ENCODE measurements at places on chromosomes 4 and X.

GRCh38 chr4:175109933-175110332 lies 191.8 kb downstream of the ADAM29 start:
- DNase-seq, result no peak

DNA sequence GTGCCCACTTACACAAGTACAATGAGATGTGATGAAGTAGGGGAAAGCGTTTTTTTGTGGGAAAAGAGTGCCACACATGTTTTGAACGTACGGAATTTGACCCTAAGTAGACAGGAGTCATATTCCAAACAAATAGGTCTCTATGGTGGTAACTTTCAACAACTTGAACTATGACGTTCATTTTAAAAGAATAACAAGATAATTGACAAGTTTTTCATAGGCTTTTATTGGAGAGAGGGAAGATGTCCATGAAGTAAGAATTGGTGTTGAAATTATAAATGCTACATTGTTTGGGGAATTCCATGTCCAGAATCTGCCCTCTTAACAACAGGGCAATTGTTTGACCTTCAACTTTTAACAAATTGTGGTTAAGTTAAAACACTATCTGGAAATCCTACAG lies 126.5 kb downstream of the GASK1B start:
- no peak for DNase-seq

GRCh38 chrX:23372220-23372902 lies 37.7 kb downstream of the PTCHD1 start:
- no peak for DNase-seq

DNA sequence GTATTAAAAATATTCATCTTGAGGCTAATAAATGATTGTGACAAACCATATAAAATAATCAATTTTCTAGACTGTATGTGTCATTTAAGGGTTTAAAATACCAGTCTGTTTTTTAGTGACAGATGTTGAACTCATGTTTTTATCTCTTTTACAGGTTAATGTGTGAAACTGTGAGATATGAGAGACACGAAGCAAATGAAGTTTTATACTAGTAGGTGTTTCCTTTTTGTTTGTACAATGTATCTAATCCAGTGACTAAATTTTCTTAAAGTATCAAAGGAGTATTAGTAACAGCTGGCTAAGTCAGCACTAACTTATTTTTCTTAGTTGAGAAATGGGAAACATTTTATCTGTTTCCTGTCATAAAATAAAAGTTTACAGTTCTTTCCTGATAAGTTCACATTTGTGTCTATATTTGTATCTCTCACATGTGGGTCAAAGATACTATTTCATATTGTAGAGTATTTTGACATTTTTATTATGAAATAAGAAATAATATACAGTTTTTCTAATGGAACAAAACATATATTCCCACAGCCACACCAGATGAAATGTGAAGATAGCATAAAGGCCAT lies 90.3 kb downstream of the RAPGEF2 start:
- no peak for DNase-seq

DNA sequence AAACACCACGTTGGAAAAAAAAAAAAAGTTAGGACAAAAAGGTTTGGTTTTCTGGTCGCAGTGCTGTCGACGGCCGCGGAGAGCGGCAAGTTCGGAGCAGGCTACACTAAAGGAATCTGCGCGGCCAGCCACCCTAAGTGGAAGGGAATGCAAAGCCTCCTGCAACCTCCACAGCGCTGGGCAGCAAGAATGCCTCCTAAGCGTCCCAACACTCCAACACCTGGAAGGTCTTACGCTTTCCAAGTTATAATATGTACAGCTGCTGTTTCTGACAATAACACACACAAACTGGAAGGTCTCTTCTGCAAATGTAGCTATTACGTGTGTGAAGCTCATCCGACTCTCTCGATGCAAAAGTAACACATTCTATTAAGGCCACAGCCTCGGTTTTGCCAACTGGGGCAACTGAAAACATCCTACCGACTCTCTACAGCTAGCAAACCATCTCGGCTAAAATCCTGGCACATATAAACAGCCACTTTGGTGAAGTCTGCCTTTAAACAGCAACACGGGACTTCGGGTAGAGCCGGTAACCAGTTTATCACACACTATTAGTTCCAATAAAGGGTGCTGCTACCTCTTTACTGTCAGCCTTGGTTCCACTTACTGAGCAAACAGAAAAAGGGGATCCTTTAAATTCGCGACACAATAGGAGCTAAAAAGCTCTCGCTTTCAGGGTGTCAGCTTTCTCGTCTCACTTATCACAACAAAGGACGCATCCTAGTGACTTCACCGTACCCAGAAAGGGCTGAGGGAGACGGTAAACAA lies 895 bp downstream of the SMIM14 start:
- no peak for DNase-seq

DNA sequence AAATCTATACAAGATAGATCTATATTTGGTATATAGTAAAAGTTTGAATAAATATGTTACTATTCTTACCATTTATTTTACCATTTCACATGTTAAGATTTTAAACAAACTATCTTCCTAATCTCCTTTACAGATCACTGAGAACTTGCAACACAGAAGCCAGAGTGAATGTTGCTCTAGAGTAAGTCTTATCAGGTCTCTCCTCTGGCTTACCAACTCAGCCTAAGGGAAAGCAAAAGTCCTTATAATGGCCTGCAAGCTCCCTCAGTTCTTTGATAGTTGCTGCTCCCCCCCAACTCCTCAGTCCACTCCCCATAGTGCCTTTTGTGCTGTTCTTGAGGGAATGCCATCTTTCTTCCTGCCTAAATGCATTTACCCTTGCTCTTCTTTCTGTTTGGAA lies 25.7 kb upstream of the SLC7A11 start:
- DNase-seq, result no peak

DNA sequence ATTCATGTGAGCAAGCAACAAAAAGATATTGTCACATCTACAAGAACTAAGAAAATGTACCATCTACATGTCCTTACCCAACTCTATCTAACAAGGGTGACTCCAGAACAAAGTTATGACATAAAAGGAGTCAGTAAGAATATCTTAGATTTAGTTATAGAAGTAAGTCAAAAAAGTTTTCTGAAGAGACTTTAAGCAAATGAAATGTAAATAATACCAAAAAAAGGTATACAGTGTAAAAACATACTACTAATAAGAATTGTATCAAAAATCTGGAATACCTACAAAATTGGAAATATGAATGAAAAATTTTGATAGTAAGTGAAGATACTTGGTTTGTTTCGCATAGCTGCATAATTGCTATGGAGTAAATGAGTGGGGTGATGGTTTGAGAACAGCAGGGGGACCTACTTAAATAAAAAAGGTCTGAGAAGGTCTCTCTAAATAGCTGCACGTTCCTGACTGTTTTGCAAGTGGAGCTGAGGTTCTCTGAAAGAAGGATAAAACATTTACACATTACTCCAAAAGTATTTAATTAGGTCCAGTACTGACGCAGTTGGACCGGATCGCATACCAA lies 51.0 kb upstream of the ENPP6 start:
- DNase-seq, result no peak

- no peak for DNase-seq
Observed at GRCh38 chr4:83631066-83631465, 95.2 kb downstream of the GPAT3 start.

DNA sequence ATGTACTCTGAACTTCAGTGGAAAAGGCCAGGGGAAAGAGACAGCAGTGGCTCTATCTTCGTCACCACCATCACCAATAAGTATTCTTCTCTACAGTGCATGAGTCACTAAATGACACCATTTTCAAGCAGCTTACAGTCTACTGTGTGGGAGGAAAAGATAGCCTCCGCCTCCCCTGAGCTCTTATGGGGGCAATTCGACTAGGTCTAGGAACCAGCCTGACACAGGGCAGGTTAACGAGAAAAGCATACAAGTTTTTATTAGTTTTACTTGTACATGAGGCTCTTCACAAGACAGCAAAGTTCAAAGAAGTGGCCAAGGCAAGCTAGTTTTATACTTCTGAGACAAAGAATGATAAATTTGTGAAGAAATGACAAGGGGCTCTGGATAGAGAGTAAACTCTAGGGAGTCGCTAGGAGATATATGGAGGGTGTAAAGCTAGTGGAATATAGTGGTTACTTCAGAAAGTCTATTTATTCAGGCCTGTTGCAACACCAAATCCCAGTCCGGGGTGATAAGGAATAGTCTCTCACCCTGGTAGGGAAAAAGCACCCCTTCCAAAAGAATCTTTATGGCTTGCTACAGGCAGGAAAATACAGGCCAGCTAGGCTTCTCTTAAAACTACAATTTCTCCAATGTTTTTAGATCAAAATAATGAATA lies 49.7 kb downstream of the SCD5 start:
- no peak for DNase-seq

GRCh38 chr4:70632028-70632427 lies 3.5 kb downstream of the ENAM start:
- no peak for DNase-seq

DNA sequence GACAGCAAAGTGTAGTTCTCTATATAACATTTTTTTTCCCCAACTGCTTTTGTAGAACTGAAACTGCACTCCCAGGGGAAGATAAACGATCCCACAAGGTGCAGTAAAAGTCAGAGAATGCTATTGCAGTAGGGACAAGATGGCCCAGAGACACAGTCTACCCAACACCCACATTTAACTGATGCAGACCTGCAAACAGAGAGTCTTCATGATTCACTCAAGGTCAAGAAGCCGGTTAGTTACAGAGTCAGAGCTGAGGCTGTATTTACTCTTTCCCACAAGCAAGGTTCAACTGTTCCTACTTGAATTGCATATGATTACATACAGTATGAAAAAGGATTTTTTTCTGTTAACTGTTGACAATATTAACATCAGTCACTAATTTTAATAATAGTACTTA lies 654.6 kb downstream of the IL1RAPL1 start:
- DNase-seq, result no peak

GRCh38 chrX:11381464-11381863 lies 88.3 kb downstream of the AMELX start:
- DNase-seq, result no peak

GRCh38 chr4:176781739-176782100 lies 11.0 kb downstream of the VEGFC start:
- DNase-seq, result no peak

GRCh38 chrX:101397779-101398178 lies 7.0 kb downstream of the RPL36A start:
- no peak for DNase-seq

DNA sequence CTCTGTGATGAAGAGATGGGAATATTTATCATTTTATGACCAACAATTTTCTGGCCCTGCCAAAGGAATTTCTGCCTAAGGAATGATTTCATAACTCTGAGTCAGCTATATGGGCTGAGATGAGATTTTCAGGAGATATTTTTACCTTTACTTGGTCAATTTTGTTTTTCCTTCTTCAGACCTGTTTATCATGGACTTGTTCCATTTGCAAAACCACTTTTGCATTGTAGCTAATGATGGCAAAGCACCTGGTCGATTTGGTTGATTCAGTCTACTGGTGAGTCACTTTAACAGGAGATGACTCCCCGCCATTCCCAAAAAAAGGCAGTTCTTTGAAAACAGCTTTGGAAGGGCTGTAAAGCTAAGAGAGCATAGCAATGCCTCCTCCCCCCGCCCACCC lies 53.3 kb downstream of the TEX13A start:
- no peak for DNase-seq

DNA sequence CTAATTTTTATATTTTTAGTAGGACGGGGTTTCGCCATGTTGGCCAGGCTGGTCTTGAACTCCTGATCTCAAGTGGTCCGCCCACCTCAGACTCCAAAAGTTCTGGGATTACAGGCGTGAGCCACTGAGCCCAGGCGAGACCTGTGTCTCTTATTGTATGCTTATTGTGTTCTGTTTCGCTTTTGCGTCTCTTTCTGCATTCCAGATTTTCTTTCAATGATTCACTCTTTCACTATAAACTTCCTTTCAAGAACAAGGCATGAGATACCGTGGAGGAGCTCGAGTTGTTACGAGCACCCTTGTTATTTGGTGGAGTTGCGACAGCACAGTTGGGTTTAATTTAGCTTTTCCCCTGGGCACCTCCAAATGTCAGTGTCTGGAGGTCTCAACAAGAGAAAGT lies 366.7 kb upstream of the FAT1 start:
- DNase-seq, result no peak

GRCh38 chr4:138263247-138263816 lies 21.2 kb upstream of the SLC7A11 start:
- DNase-seq, result no peak

- DNase-seq, result no peak
Observed at GRCh38 chr4:159515314-159516025, 412.6 kb downstream of the RAPGEF2 start.

GRCh38 chr4:121057466-121057922 lies 14.8 kb downstream of the NDNF start:
- no peak for DNase-seq

- DNase-seq, result no peak
Observed at GRCh38 chr4:141283563-141283962, 62.9 kb downstream of the ZNF330 start.

DNA sequence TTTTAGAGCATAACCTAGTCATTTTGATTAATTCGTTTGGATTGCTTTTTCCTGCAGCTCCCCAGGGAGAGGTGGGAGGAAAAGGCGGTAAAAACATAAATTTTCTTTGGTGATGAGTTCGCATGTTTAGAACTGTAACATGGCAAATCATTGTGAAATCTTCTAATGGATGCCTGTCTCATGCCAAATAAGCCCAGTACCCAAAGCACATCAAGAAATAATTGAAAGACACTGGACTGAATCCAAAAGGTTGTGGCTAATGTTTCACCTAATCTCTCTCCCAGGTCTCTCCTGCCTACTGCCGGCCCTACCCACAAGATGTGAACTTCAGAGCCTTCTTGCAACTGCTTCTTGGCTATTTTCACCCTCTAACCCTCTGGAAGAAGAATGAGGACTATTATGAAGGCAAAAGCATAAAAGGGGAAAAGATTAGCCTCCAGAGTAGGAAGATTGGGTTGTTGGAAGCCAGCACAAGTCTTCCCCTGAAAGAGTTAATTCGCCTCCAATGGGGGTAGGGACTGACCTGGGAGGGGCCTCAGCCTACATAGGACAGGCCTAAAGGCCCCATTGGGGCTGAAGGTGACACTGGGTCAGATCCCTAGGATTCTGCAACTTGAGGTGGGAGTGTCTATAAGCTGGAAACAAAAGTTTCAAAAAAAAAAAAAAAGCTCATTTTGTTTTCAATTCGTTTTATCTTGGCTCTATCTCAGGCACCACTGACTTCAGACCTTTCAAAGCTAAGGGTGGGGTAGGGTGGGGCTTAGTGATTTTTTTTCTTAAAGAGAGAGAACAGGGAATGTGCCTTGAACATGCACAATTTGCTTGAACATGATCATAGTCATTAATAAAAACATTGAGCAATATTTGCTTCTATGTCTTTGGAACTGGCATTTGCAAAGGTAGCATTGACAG lies 278.6 kb upstream of the KLF3 start:
- no peak for DNase-seq

DNA sequence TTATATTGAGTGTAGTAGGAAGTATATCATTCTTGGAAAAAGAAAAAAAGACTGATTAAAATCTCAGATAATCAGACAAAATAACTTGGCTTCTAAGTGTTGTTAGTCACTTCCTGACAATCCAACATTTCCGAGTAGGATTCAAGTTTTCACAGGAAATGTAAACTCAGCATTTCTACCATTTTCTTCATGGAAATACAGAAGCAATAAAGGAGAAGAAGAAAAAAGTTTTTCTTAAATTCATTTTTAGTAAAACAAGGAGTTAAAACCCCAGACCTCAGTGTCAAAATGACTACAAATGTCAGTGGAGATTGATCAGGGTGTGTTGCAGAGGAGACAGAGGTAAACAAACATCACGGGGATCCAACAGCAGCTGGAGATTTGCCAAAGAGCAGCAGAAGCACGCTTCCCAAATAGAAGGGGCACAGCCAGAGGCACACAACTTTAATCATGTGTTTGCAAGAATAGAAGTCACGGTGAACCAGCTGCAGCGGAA lies 129.3 kb upstream of the FAM9B start:
- DNase-seq, result peak; percentile 80

- no peak for DNase-seq
Observed at GRCh38 chrX:46341767-46342322, 203.4 kb downstream of the ZNF674 start.
